ENCODE measurements at places on chromosomes 2 and 18.

DNA sequence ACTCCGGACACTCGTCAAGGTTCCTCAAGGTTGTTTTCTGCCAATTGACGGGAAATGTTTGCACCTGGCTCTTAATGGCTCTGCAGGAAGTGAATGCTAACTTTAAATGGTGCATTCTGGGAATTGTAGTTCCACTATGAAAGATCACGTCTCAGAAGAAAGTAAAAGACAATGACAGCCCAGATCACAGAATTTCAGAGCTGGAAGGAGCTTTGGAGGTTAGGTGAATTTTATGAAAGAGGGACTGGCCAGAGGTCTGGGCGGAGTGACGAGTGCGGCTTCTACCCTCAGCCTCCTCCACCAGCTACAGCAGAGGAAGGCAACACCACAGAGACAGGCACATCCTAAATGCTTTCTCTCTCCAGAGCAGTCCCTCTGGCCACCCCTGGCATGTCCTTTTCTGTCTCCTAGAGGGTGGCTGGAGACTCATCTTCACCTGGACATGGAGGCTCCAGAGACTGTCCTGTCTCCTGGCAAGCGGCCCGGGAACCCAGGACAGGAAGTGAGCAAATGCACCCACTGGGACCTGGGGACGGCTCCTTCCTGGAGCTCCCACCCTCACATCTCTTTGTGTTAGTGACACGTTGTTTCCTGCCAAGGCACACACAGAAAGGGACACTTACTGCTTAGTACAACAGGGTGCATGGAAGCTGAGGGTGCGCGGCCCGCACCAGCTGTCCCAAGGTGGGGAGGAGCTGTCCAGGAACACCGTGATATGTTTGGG, 19.4 kb downstream of the THAP4 start:
- DNase-seq: peak; percentile 34

DNA sequence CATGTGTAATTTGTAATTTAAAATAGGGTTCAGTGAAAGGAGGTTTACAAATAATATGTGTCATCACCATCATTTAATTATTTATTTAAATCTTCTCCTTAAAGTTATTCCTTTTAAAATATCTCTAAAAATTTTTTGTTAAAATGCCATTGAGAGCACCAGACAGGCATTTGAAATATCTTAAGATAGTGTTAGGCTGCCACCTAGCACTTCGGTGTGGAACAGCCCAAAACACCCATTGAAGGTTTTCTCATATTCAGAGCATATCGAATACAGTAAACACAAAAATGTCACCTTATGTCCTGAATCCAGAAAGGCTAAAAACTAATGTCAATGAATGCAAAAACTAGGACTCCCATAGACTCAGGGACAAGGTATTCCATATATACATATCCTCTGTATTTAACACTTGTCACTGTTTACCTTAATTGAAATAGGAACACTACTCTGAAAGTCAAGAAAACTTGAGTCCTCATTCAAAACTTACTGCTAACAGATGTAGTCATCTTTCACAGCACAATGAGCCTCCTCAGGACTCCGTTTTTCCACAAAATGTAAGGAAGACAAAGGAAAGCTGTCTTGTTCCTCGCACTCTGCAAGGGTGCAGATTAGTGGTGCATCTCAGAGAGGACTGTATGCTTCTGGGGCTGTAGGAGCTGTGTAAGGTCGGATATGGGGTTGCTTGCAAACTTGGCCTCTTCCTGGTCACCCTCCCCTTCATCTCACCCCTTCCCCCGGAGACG, 329.5 kb downstream of the PAX3 start:
- peak; percentile 23 for DNase-seq

- no peak for DNase-seq
These were observed 5.4 kb downstream of the IRS1 start for GRCh38 chr2:226794196-226794661.

GRCh38 chr2:180240774-180241173, 233.7 kb upstream of the CWC22 start:
- no peak for DNase-seq

- DNase-seq: no peak
These were observed 122.5 kb downstream of the ARHGAP15 start for GRCh38 chr2:143251681-143252080.

GRCh38 chr2:75787532-75788132, 76.9 kb upstream of the GCFC2 start:
- DNase-seq: peak; percentile 49

- no peak for DNase-seq
These were observed 250.7 kb downstream of the GBX2 start for GRCh38 chr2:235917506-235917905.

DNA sequence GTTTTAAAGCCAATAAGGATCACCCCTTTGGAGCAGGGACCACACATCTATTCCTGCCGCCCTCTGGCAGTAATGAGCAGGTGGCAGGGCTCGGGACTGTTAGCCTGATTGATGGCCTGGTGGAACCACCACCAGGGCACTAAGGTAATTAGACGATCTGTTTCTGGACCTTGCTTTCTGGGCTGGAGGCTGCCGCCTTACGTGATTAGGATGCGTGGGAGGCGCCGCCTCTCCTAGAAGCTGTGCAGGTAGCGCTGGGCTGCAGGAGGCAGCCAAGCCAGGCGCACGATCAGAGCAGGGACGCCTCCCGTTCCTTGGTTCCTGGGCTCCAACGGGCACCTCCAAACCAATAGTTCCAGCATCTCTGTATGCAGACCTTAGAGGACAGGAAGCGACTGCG, 242.6 kb upstream of the RAB12 start:
- no peak for DNase-seq

All from NCI-H774 (cell line).